Endothelial cell (in vitro differentiated cells): ENCODE measurements at places on chromosomes 6 and 20.

GRCh38 chr20:18056174-18057100 lies 1.3 kb downstream of the OVOL2 start:
- DNase-seq, result no peak

DNA sequence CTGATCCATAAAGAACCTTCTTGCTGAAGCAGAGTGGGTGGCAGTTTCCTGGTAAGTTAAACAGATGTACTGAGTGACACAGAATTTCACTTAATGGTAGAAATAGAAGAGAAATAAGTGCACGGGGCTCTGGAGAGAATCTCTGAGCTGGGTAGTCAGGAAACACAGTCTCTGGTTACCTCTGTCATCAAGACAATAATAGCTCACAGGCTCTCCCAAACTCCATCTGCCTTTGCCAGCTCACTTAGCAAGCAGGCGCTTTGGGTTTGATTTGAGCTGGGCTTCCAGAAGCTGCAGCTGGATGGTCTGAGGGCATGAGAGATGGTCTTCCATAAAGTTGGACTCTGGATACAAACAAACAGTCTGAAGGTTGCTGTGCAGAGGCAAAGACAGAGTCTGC lies 39.6 kb upstream of the PRSS35 start:
- no peak for DNase-seq

DNA sequence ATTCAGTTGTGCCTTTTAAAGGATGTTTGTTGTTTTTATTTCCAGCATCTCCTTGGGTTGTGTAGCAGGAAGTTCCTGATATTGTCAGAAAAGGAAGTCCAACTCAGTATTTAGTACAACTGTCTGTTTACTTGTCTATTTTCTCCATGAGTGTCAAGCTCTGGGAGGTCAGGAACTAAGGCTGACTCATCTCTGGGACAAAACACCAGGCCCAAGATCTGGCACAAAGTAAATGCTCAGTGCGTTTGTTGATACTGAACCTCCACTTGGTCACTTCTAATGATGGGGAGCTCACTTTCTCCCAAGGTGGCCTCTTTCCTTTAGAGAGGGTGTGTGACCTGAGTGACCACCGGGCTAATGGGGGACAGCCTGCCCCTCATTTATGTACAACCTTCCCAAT lies 12.6 kb upstream of the PIGU start:
- DNase-seq, result no peak

- no peak for DNase-seq
Observed at GRCh38 chr6:6909111-6909510, 198.7 kb upstream of the RREB1 start.

DNA sequence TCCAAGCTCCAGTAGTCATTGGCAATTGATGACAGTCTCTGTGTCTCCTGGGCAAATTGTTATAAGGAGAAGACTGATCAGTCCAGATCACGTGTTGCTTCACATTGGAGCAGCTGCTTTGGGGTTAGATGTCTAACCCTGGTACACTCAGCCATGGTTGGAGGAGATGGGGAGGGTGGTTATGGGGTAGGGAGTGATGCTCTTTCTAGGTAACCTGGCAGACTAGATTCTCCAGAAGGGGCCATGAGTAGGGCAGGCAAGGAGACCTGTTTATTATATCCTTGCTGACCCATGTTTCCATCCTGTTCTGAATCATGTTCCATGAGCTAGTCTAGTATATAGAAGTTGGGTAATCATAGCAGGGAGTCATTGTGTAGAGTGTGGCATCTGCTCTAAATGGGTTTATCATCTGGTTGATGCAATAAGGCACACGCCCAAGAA lies 50.8 kb upstream of the BACH2 start:
- no peak for DNase-seq

GRCh38 chr20:4375881-4376280 lies 345.8 kb upstream of the PRND start:
- no peak for DNase-seq

- no peak for DNase-seq
Observed at GRCh38 chr6:169539176-169539897, 162.5 kb downstream of the WDR27 start.

GRCh38 chr6:43490523-43490939 lies 13.2 kb downstream of the TJAP1 start:
- DNase-seq, result no peak

DNA sequence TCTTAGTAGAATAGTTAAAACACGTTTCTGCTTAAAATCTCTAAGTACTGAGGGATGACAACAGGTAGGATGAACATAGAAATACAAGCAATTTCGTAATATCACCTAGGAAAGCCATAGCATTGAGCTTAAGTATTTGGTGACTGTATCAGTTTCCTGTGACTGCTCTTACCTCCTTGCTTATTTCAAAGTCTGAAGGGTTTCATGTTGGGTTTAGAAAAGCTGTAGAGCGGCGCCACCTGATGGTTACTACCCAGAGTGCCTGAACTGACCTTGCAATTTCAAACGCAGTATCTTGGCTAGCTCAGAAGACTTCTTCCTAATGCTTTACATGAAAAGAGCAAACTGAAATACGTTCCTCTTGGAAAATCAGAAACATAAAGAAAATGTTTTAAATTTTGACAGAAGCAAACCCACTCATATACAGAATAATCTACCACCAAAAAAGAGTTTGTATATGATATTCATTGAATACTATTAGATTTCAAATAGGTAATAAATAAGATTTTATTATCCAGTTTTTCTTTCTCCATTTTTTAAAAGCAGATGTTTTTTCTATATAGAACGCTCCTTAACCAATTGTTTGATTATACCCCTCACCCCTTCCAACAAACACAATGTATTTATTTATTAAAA lies 82.3 kb upstream of the RIPOR2 start:
- peak; percentile 66 for DNase-seq

- no peak for DNase-seq
Observed at GRCh38 chr6:20375436-20375835, 26.2 kb upstream of the E2F3 start.
